NCI-H2081 (cell line): ENCODE measurements at places on chromosomes 3 and 15.

- DNase-seq = no peak
These were observed 413.3 kb downstream of the PLCL2 start for GRCh38 chr3:17298038-17298437.

GRCh38 chr3:179016979-179017670 is 54.5 kb downstream of the ZMAT3 start:
- DNase-seq = no peak

DNA sequence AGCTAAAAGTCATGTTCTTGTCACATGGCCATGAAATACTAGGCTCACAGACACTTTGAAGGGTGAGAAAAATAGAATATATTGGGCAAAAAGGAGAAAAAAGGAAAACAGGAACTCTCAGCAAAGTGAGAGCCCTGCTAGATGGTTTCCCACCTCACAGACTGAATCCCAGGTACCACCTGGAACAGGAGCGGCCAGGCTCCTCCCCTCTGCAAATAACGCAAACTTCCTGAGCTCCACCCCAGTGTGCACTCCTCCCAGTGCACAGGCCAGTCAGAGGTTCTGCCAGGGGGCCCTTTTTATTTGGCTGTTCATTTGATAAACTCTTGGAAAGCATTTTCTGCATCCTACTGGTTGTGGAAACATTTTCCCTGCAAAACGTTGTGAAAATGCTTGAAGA is 780.4 kb downstream of the TBL1XR1 start:
- no peak for DNase-seq

- peak; percentile 56 for DNase-seq
These were observed at the start of gene GLDN for GRCh38 chr15:51341366-51342226. TSS of gene GLDN (plus strand) at chr15:51341655. CDS start at chr15:51341685, 30 bp downstream.

- no peak for DNase-seq
These were observed 6.1 kb downstream of the MFGE8 start for GRCh38 chr15:88907111-88907510.

DNA sequence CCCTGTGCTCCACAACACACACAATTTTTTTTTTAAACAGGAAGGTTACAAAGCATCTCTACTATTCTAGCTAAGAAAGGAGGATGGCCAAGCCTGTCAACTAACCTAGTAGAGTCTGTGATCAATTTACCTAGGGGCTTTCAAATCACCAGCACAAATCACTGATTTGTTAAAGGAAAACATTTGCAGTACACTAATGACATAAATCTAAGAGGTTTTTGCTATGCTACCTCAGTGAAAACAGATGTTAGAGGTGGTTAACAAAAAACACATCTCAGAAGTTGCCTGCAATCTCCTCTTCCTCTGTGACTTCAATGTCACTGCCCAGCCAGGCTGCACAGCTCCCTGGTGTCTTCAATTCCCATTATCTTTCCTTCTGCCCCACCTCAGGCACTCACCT is 72.0 kb downstream of the RAD18 start:
- DNase-seq = no peak

DNA sequence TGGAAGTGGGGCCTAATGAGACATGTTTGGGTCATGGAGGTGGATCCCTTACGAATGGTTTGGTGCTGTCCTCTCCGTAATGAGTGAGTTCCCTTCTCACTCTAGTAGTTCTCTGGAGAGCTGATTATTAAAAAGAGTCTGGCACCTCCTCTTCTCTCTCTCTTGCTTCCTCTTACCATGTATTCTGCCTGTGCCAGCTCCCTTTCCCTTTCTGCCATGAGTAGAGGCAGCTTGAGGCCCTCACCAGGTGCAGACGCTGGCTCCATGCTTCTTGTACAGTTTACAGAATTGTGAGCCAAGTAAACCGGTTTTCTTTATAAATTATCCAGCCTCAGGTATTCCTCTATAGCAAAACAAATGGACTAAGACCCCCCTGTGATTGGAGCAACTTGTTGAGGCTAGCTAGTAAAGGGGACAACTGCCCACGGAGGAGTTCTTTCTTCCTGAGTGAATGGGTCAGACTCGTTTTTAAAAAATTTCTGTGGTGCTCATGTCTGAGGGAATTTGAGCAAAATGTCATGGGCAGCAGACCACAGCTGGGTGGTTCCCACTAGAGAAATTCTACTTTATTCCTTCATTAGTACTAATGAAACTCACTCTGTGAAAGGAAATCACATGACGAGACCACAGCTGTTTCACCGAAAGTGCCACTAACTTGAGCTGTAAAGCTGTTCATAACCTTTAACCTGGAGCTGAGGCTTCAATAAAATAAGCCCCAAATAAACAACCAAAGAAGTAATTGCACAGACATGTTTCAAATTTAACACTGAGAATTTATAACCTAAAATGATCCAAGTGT is 210.0 kb downstream of the NFKBIZ start:
- DNase-seq = no peak

GRCh38 chr15:59353994-59354416 is 18.7 kb downstream of the MYO1E start:
- DNase-seq = no peak

- DNase-seq = no peak
These were observed 9.6 kb upstream of the LRRFIP2 start for GRCh38 chr3:37183976-37184375.

DNA sequence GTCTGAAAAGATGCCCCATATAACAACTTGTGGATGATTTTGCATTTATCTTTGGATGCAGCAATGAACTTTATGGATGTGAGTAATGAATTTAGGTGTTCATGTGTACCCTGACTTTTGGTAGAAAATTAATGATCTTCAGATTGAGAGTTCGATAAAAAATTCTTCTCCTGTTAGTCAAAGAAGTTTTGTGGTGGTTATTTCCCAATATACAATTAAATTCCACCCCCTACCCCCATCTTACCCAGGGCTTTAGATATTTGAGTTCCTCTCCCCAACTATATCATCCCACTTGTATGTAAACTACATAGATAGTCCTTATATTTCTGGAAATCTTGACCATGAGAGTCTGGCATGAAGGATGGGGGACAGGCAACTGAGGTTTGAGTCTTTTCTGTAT is 126.1 kb upstream of the ALDH1A3 start:
- no peak for DNase-seq

DNA sequence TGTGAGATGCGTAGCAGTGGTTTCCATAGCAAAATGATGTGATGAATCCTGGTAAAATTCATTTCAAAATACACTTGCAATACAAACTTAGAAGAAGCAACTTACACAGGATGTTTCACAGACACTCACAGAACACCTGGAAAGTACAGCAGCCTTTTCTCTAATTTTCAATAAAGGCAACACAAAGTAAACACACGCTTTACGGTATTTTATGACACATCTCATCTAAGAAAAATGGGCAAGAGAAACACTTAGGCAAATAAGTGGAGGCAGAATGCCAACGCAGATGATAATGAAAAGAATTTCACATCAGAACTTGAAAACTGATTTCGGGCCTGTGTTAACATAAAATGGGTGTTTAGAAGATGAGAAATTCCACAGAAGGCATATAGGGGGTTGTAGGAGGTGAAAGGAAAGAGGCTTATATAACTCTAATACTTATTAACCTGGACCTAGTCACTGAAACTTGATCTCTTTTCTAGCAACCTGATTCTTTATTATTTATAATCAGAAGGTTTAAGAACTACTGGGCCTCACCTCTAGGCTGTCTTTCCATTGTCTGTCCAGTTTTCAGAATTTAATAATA is 25.6 kb upstream of the MAP3K13 start:
- DNase-seq = no peak

DNA sequence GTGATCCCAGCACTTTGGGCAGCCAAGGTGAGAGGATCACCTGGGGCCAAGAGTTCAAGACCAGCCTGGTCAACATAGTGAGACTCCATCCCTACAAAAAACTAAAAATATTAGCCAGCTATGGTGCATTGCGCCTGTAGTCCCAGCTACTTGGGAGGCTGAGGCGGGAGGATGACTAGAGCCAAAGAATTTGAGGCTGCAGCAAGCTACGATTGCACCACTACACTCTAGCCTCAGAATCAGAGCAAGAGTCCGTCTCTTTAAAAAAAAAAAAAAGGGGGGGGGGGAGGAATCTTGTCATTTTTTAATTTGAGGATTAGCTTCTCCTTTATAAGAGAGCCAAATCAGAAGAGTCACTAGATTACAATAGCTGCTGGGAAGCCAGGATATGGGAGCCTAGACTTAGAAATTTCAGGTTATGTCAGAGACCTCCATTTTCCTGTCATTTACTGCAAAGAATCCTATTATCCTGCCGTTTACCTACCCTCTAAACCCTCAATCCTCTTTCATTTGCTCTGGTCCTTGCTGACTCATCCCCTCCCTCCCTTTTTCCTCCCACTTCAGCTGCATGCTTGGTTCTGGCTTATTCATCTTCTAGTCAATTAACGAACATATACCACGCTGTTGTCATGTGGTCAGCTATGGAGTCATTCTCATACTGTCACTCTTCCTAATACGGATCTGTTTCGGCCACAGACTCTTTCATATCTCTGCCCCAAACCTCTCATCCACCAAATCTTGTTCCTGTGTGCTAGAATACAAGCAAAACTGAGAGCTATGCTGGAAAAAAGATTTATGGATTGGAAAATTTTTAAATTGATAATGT is 83.8 kb upstream of the PPIB start:
- DNase-seq = peak; percentile 58

GRCh38 chr3:34005886-34006285 is 207.5 kb downstream of the PDCD6IP start:
- DNase-seq = no peak

DNA sequence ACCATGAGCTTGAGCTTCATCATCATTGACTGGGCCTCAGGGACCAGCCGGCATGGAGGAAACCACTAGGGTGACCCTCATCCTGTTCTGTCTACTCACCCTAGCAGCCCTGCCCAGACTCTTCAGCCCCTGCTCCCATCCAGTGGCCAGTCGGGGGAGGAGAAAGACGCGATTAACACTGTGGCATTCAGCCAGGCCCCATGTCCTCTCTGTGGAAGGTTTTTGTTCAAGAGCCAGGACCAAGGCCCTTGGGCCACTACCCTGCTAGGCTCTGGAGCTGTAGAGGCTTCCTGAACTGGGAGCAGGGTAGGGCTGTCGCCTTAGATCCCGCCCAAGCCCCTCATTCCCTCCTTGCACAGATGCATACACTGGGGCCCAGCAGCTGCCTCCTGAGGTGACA is 15.0 kb downstream of the SLC38A3 start:
- DNase-seq = no peak

DNA sequence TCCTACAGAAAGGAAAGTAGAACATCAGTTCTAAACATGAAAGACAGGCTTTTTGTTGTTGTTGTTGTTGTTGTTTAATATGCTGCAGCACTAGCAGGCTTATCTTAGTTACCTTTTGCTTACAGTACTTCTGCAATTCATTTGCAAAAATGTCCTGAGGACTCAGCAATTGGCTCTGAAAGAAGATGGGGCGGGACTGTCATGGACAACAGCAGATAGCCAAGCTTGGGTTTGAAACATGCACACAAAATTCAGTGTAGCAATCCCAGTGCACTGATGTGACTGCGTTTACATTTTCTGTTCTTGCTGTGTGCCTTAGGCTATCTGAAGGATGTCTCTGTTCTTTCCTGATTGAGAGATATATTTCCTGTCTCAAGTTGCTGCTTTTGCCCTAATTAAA is 9.2 kb downstream of the UNC13C start:
- no peak for DNase-seq

GRCh38 chr3:129121016-129121791 is 400 bp downstream of the RAB43 start:
- no peak for DNase-seq

DNA sequence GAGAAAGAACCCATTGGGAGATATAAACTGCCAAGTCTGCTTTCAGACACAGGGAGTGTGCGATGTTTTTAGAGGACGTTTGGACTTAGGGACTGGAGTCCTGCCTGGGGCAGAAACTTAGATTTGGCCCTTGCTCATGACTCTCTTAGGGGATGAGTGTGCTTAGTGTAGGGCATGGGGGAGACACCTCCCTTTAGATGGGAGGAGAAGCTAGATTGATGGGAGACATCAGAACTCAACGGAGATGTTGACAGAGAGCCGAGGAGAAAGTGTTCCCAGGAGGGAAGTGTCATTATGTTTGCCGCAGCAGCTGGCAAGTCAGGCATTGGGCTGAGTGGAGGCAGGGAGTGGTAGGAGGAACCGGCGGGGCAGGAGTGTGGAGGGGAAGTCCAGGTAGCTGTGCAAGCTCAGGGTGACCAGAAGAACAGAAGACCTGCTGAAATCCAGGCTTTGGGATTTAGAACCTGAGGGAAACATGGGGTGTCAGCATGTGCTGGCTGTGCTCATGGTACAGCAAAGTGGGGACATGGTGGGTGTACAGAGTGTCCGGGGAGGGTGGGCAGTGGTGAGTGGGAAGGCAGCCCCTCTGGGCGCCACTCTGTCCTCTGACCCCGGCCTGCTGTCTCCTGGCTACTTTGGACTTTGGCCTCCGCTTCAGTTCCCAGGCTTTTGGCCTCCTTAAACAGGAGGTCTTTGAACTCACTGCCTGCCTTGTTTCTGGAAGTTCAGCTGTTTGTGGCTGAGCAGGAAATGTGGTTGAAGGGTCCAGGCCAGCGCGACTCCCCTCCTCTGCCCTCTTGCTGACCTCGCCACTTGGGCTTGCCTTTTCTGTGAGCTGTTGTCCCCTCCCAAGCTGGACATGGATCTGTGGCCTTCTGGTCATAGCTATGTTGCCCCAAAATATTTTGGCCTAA is 324.0 kb upstream of the LRRFIP2 start:
- DNase-seq = no peak

DNA sequence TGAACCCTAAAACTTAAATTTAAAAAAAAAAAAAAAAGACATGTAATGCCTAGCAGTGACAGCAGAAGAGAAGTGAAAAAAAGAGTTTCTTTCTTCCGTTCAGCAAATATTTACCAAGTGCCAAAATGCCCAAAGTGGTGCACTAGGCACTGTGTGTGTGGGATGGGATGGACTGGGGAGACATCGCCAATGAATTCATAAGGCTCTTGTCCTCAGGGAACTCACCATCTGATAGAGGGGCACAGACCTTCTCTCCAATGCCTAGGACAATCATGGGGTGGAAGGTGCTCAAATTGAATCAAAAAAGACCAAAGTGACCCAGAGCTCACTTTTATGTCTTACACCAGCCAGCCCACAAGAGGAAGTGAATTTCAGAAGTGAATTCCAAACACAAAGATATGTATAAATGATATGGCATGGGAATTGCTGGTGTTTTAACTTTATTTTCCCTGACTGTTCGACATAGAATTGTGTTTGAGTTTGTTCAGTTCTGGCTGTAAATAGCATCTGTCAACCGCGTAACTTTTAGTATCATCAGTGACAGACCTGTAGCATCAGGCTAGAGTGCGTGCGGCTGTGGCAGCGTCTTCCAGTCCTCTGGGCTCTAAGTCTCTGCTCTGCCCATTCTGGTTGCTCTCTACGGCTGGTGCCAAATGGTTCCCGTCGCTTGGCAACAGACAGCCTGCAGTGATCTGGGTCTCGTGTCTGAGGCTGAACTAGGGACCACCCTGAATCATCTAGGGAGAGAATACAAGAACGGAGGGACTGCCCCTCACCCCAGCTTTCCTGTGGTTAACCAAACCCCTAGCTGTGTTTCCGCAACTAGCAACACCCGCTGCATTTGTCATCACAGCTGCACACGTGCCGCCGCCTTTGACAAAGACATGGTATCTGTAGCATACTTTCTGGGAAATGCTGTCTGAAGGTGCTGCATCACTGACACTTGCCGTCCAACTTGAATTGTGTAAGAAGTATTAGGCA is 154.0 kb upstream of the THBS1 start:
- DNase-seq = no peak
